ENCODE measurements at places on chromosomes 11 and 22.

DNA sequence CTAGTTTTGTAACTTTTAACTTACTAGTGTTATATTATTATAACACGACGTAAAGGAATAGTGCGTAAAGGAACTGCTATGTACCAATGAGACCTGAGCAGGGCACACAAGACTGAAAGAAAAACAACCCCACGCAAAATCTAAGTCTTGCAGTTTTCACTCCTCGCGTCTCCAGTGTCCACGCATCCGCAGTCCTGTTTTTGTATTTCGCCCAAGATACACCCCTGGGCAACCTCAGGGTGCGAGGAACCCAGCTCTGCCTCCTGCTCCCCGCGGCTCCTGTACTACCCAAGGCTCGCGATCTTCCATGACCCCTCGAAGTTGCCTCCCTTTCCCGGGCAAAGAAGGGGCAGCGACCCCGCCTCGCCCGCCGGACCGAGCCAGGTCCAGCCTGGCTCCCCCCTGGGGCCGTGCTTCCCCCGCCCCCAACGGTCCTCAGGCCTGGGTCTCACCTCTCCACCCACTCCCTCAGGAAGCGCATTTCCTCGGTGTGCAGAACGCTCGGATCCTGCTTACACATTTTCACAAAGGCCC, 393 bp downstream of the ST13 start:
- H3K27me3 ChIP-seq: no peaks in the 10 kb centered on the region
- peak overlapping the region; percentile 93 for H3K27ac ChIP-seq
- peak; percentile 29 for DNase-seq
- H3K4me3 ChIP-seq: peak overlapping the region; percentile 87
- peaks cover 3% of the 10 kb centered on the region for H3K4me1 ChIP-seq

GRCh38 chr22:30079952-30080533, at the start of gene HORMAD2:
HORMAD2 (plus strand) TSS chr22:30080464; CDS start chr22:30093953, 13,489 bp downstream.
- no peak within 1 kb of the TSS for H3K4me3 ChIP-seq
- DNase-seq: peak; percentile 43
- no peaks in the 10 kb centered on the region for H3K4me1 ChIP-seq
- H3K27ac ChIP-seq: no peak within 1 kb of the TSS
- H3K27me3 ChIP-seq: peaks cover 8% of the 10 kb centered on the region

DNA sequence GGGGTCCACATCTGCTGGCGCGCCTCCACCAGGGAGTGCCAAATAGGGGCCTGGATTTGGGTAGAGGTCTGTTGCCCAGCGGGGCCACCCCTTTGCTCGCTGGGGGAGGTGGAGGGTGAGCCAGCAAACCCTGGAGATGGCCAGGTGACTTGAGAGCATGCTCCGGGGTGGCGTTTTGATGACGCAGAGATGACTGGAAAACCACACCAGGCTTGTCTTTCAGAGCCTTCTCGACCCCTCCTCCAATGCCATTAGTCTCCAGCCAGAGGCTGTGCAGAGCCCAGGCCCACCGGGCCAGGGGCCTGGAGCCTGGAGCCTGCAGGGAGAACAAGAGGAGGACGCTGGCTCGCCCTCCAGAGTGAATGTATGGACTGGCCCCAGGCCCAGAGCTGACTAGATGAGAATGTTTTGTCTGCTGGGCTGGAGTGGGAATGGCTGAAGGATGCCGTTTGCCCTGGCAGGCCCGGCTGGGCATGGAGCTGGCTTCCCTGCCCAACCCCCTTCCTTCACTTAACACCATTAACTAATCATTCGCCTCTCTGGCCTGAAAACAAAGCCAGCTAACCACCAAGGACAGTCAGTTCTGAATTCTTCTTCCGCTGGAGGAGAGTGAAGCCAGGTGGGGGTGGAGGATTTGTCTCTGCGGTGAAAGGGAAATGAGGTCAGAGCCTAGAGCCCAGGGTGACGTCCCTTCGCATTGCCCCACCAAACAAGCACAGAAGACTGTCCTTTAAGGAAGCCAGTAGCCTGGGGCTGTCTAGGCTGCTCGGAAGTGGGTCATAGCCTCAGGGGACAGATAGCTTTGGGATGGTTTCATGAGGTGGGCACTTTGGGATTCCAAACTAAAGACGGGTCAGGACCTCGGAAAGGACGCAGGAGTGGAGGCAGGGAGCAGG, 1.6 kb upstream of the MCAM start:
- peak; percentile 81 for DNase-seq
- no peaks in the 10 kb centered on the region for H3K36me3 ChIP-seq
- H3K4me3 ChIP-seq: no peak overlapping the region

DNA sequence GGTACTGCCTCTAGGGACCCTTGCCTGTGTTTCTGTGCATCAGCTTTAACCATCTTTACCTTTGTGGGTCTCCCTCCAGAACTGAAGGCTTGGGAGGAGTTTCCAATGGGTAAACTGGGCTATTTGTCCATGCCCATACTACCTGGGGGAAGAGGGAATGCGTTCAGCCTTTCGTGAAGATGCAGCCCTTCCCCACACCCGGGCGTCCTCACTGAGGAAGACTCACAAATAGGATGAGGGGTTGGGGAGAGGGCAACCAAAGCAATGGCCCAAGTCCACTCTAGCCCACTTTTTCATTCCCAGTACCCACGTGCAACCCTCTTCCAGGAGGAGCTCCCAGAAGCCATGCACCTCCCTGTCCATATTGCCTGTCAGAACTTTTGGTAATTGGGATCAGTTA, 61.8 kb upstream of the ADA2 start:
- H3K4me3 ChIP-seq: no peak overlapping the region
- no peaks in the 10 kb centered on the region for H3K36me3 ChIP-seq
- no peaks in the 10 kb centered on the region for H3K4me1 ChIP-seq
- H3K27ac ChIP-seq: no peak overlapping the region
- DNase-seq: no peak

DNA sequence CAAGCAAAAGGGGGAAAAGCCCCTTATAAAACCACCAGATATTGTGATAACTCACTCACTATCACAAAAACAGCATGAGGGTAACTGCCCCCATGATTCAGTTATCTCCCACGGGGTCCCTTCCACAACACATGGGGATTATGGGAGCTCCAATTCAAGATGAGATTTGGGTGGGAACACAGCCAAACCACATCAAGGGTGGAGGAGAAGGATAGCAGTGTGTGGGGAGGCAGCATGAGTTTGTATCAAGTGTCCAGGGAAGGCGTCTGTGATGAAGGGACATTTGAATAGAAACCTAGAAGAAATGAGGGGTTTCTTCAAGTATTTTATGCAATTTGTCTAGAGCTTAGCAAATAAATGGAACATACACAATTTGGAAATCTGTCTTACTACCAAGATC, 98.2 kb downstream of the SLC1A2 start:
- no peak overlapping the region for H3K27ac ChIP-seq
- H3K4me1 ChIP-seq: peaks cover 9% of the 10 kb centered on the region
- H3K27me3 ChIP-seq: no peaks in the 10 kb centered on the region
- H3K4me3 ChIP-seq: no peak overlapping the region
- no peaks in the 10 kb centered on the region for H3K36me3 ChIP-seq

DNA sequence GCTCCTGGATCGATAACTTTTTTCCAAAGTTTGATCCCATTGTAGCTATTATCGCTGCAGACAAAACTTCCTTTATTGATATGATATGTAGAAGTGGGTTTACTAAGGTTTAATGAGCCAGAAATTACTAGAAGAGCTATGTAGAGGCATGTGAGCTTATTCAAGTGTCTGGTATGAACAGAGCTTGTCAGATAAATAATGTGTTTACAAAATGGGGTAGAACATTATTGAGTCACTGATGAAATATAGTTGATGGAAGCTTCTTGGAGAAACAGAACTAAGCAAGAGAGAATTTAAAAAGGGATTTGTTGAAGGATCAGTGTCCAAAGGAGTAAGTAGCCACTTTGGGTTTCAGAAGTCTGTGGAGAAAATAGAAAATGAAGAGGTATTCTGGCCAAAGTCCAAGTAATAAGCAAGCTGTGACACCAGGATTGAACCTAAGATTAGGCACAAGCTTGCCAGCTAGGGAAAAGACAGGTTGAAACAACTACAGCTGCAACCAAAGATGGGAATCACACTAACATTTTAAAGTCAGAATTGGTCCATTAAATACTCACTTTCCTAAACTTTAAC, 104.3 kb downstream of the MAML2 start:
- no peak overlapping the region for H3K4me3 ChIP-seq
- H3K36me3 ChIP-seq: no peaks in the 10 kb centered on the region
- H3K4me1 ChIP-seq: peaks cover 29% of the 10 kb centered on the region
- peak; percentile 67 for DNase-seq

DNA sequence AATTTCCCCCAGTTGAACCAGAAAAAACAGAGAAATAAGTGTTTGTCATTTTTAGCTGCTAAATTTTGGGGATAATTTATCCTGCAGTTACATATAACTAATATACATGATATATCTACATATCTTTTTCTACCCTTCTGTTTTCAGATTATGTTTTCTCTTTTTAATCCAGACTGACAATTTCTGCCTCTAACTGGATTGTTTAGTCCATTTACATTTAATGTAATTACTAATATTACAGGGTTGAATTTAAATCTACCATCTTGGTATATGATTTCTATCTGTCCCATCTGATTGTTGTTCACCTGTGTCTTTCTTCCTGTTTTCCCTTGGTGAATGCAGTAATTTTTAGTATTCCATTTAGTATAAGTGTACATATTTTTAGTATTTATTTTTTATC, 5.7 kb downstream of the NNMT start:
- H3K36me3 ChIP-seq: no peaks in the 10 kb centered on the region
- H3K4me1 ChIP-seq: peaks cover 3% of the 10 kb centered on the region
- no peaks in the 10 kb centered on the region for H3K27me3 ChIP-seq
- H3K4me3 ChIP-seq: peak overlapping the region; percentile 10
- DNase-seq: no peak
- no peak overlapping the region for H3K27ac ChIP-seq
